BJ (cell line): ENCODE measurements at places on chromosomes 1 and 21. TPM values are rescaled to one million over a fixed set of nuclear protein-coding genes. Genes with fewer than 3 reads are reported as not detected.

The LIN28A gene
- polyA plus RNA-seq = not detected in 2 replicates

The CA6 gene
- not detected in 2 replicates for polyA plus RNA-seq

The SLC1A7 gene
- polyA plus RNA-seq = 0.20 and 0.63 TPM in 2 replicates

The SPRR1B gene
- not detected in 2 replicates for polyA plus RNA-seq

The BCL2L15 gene
- 0.02 and 0.06 TPM in 2 replicates for polyA plus RNA-seq

The FALEC gene
- polyA plus RNA-seq = 0.17 TPM in 1 of 2 replicates, not detected in the other

The MAP1LC3C gene
- 0.10 and 0.23 TPM in 2 replicates for polyA plus RNA-seq

The NR1I3 gene
- polyA plus RNA-seq = not detected in 2 replicates

The TMEM81 gene
- 1.5 and 2.1 TPM in 2 replicates for polyA plus RNA-seq

The FCRL6 gene
- not detected in 2 replicates for polyA plus RNA-seq

The RHBG gene
- polyA plus RNA-seq = not detected in 2 replicates

The CENPS gene
- 8.5 and 9.6 TPM in 2 replicates for polyA plus RNA-seq

The SHISAL2A gene
- not detected in 2 replicates for polyA plus RNA-seq

The UBE2U gene
- polyA plus RNA-seq = not detected in 2 replicates

The PLPP3 gene
- polyA plus RNA-seq = 49.7 and 55.4 TPM in 2 replicates

The F3 gene
- polyA plus RNA-seq = 52.6 and 95.2 TPM in 2 replicates
